ENCODE measurements at places on chromosomes 16 and 17.

DNA sequence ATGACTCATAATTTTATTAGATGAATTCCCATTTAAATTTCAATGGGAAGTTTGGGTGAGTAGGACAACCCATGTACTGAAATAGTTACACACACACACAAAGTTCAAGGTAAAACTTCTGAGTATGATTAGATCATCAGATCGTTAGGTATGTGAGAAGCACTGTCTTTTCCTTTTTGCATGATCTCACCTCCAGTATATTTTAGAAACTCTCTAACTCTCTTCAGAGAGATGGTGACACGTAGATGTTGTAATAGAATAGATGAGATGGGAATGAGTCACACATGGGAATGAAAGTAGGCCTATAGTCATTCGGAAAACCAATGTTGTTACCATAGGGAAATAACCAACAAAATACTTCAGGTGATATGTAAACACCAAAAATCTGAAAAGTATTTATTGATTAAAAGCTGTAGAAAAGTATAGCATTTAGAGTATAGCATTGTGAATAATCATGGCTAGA, 22.2 kb downstream of the KRT23 start:
- no peak for DNase-seq

DNA sequence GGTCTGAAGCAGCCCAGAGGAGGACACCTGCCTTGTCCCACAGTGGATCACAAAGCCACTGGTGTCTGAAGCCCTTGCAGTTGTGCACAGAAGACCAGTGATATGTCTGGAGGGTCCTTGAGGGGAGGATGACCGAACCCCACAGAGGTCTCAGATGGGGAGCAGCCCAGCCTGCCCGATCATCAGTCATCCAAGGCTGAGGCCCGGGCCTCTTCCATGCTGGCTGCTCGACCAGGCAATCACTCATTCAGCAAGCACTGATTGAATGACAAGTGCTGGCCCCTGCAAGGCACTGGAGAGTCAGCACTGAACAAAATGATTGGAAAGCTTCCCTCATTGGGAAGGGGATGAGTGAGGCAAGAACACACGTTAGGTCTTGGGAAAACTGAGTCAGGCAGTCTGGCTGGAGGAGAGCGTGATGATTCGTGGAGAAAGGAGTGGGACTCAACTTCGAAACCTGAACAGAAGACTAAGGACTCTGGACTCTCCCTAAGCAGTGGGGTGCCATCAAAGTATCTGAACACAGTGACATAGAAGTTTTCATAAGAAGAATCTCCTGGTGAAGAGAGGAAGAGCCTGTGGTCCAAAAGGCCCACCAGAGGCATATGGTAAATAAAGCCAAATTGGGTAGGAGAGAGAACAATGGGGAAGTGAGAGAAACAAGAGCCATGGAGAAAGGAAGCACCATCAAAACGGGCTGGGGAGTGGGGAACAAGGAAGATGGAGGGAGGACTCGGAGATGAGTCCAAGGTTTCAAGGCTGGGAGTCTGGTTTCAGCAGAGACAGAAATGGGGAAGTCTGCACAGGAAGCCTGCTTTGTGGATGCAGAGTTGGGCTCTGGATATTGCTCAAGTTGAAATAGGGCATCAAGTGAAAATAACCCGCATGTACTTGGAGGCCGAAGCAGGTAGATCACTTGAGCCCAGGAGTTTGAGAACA, 10.2 kb downstream of the PIK3R5 start:
- no peak for DNase-seq

GRCh38 chr16:11173426-11173825, 82.6 kb downstream of the SOCS1 start:
- DNase-seq = no peak

DNA sequence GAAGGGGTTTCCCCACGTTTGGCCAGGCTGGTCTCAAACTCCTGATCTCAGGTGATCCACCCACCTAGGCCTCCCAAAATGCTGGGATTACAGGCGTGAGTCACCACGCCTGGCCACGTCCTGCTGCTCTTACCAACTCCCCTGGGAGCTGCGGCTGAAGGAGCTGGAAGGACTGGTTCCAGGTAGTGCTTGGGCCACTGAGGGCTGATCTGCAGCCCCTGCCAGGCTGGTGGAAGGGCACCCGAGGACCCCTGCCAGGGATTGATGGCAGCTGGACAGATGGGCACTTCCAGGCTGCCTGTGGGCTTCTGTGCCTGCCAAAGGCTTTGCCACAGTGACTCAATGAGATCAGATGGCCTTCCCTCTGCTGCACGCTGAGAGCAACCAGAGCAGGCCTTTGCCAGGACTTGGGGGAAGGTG, 2.3 kb downstream of the OXLD1 start:
- DNase-seq = no peak

DNA sequence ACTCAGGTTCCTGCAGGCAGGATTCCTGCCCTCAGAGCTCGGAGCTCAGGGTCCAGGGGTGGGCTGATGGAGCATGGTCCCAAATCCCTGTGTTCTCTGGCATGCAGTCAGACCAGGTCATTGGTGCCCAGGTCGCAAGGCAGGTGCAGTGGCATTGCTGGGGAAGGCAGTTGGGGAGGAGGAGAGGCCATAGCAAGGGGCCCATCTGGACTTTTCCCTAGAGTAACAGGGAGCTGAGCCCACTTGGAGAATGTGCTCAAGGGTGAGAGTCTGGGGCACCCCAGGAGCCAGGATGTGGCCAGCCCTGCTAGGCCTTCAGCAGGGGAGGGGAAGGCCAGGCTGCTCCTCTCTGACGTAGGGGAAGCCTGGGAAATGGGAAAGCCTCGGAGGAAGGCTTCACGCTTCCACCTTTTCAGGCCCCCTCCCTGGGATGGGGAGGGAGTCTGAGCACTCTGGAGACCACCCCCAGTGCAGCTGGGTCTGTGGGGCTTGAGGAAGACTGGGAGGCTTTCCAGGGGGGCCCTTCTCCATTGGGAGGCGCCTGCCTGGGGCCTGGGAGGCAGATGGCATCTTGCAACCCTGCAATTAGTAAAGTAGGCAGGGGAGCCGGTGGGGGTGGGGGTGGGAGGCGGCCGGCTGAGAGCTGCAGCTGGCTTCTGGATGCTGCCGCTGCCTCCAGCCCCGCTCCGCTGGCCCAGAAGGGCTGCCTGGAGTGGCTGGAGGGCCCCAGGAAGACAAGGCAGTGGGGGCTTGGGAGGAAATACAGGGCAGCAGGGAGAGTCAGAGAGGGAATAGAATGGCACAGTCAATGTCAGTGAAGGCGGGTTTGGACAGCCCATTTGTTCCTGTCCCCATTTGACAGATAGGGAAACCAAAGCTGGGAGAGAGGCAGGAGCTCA, 21.1 kb upstream of the DOK4 start:
- DNase-seq = no peak

DNA sequence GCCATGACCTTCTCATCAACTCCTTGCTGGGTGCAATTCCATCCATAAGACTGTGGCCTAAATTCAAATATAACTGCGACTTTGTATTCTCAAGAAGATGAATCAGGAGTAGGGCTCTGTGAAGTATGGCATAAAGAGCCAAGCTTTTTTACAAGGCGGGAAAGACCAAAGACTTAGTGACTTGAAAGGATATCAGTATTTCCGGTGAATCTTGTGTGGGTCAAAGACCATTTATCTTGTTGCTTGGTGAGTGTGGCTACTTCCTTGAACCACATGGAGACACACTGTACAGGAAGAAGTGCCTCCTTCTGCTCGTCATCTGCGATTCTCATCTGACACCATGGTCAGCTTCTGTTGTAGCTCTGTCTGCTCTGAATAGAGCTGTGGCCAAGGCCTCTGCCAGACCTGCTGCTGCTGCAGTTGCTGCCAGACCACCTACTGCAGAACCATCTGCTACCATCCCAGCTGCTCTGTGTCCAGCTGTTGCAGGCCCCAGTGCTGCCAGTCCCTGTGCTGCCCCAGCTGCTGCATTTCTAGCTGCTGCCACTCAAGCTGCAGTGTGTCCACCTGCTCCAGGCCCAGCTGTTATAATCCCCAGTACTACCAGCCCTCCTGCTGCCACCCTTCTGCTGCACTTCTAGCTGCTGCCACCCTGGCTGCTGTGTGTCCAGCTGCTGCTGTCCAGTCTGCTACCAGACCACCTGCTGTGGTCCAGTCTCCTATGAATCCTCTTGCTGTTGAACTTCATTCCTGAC, 6.1 kb upstream of the KRTAP2-4 start:
- DNase-seq = no peak

DNA sequence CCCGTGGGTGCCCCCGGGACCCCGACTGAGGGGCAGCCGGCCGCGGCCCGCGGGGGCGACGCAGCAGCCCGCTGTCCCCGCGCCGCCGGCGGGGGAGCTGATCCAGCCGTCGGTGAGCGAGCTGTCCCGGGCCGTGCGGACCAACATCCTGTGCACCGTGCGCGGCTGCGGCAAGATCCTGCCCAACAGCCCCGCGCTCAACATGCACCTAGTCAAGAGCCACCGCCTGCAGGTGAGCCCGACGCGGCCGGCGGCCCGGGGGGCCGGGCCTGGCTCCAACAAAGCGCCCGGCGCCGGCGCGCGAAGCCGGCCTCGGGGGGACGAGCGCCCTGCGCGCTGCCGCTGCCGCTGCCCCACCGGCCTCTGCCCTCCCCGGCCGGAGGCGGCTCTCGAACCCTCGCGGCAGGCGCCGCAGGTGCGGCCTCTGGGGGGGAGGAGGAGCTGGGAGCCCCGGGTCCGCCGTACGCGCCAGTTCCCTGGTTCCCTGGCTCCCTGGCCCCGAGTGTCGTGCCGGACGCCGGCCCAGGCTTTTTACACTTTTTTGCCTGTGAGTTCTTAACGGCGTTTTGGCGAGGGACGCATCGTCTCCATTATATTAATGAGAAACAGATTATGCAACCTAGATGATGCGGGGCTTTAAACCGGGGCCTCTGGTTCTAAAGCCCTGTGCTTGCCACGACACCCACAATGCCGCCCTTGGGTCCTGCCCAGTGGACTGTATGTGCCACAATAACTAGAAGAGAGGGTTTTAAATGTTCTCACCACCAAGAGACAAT, 521 bp downstream of the ATMIN start:
- peak; percentile 38 for DNase-seq

GRCh38 chr16:303760-304505, 21.0 kb downstream of the PDIA2 start:
- DNase-seq = no peak

DNA sequence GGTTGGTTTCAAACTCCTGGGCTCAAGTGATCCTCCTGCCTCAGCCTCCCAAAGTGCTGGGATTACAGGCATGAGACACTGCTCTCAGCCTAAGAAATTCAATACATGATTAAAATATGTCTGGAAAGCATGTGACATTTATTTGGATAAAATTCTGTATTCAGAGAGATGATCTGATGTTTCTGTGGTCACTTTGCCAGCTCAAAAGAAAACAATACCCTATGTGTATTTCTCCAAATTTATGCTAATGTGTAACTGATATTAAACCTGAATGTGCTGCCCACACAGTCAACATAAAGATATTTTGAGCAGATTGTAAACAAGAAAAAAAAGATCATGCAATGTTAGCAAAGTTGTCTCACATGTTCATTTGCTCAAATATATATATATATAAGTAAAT, 16.7 kb downstream of the C17orf67 start:
- no peak for DNase-seq

DNA sequence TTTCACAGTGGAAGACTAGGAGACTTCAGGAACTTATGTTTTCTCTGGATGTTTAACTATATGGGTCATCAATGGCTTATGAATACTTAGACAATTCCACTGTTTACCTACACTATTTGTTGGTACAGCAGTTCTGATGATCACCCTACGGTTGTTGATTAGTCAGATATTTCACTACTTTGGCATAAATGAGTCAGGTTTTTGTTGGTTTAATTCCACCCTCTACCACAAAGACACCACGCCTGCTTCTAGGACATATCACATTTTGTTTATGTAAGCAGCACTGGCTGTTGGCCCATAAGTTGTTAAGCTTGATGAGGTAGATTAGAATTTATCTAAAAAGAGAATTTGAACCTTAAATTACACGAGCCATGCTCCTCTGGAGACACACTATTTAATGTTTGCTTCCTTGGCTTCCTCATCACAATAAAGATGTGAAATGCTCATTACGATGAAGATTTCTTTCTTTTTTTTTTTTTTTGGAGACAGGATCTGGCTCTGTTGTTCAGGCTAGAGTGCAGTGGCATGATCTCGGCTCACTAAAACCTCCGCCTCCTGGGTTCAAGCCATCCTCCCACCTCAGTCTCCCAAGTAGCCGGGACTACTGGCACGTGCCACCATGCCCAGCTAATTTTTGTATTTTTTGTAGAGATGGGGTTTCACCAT, 4.3 kb downstream of the GDE1 start:
- no peak for DNase-seq

DNA sequence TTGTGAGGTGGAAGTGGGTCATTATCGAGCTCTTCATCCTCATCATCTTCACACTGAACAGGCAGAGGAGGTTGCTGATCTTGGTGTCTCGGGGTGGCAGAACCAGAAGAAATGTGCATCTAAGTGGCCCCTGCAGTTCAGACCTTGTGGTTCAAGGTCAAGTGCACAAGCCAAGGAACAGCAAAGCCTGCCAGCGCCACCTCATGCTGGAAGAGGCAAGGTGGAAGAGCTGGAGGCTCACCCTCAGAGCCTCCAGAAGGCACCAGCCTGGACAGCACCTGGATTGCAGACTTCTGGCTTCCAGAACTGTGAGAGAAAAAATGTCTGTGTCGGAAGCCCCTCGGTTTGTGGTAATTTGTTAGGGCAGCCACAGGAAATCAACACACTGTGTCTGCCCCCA, 32.7 kb downstream of the IFT140 start:
- DNase-seq = no peak

DNA sequence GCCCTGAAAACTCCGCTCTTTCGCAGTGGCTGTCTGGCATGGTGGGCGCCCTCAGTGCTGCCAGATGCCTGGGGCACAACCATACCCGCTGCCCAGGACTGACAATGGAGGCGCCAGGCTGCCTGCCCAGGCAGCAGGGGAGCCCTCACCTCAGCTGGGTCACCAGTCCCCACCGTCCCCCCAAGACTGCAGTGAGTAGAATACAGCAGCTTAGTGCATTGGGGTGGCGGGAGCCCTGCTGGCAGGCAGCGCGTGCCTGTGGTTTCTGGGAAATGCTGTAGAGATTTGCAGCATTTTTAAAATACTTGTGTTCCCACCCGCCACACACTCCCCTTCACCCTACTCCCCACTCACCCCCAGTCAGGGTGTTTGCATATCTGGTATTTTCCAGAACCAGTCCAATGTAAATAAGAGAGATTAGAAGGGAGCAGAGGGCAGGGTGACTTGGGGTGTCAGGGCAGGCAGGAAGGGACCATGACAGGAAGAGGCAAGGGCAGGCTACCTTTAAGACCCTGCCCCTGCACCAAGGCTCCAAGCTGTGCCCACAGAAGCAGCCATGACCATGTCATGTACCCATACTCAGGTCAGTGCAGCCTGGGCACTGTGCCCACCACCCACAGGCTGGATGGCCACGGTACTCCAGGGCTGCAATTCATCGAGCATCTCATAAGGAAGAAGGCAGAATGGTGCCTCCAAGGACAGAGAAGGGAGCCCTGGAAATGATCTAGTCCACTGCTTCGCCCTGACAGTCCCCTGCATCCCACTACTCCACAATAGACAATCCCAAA, 21.5 kb downstream of the MYO18A start:
- DNase-seq = no peak

Measured in adrenal gland (tissue), 19 donors.